GM12878 (cell line): ENCODE measurements at places on chromosomes 1 and 21. TPM values are rescaled to one million over a fixed set of nuclear protein-coding genes. Genes with fewer than 3 reads are reported as not detected.

- DNase-seq: no peak
These were observed 97.6 kb downstream of the EPHB2 start for GRCh38 chr1:22808186-22808675.

DNA sequence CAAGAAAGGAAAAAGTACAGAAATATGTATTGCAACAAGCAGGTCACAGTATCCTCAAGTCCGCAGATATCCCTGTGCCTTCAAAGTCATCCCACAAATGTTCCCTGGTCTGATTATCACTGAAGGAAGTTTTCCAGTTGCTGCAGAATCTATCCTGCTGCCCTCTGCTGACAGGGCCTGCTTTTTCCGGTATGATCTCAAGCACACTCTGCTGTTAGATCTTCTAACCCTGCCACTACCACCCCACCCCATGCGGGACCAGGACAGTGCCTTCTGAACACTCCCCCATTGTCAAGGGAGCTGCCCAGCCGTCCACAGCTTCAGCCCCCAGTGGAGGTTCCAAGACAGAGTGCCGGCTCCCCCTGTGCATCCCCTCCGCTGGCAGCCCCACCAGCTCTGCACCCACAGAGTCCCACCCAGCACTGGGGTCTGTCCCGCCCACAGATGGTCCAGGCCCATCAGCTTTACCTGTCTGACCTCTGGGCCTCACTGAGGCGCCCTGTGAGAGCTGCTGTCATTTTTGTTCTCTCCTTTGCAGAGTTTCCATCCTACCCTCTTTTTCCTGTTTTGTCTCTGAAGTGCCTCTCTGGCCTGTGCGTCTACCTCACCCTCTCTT lies 27.9 kb downstream of the FAM163A start:
- DNase-seq: no peak

GRCh38 chr1:28091043-28091781 lies 2.8 kb upstream of the EYA3 start:
- DNase-seq: peak; percentile 65

- DNase-seq: no peak
These were observed 1.2 kb upstream of the FHAD1 start for GRCh38 chr1:15245593-15246360.

DNA sequence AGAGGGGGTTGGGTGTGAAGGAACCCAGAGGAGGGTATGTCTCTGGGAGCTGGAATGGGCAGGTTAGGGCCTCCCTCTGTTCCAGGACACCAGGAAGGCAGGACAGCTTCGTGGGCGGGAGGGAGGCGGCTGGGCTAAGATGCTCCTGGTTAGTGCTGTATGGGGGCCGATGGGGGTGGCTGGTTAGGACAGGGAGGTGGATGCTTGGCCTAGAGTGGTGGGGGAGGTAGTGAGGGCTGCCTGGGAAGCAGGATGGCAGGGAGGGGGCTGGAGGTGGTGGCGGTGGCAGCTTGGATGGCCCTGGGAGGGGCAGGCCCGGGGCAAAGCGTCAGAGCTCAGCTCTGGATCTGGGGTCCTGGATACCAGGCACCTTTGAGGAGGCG lies 6.2 kb upstream of the MMP23B start:
- DNase-seq: no peak

DNA sequence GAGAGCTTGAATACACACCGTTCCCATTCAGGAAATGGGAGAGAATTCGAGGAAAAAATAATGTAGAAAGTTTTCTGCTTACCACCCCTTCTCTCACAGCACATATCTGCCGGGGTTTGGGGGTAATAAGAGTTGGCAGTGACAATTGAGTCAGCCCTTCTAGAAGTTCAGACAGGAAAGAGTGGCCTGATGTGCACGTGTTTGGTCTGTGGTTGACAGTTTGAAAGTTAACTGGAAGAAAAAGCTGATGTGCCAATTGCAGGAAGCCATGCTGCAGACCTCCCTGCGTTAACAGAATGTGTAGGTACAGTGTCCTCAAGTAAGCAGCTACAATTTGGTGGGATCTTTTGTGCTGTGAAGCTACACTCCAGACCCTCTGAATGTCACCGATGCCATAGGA lies 50.9 kb downstream of the DHX9 start:
- no peak for DNase-seq

DNA sequence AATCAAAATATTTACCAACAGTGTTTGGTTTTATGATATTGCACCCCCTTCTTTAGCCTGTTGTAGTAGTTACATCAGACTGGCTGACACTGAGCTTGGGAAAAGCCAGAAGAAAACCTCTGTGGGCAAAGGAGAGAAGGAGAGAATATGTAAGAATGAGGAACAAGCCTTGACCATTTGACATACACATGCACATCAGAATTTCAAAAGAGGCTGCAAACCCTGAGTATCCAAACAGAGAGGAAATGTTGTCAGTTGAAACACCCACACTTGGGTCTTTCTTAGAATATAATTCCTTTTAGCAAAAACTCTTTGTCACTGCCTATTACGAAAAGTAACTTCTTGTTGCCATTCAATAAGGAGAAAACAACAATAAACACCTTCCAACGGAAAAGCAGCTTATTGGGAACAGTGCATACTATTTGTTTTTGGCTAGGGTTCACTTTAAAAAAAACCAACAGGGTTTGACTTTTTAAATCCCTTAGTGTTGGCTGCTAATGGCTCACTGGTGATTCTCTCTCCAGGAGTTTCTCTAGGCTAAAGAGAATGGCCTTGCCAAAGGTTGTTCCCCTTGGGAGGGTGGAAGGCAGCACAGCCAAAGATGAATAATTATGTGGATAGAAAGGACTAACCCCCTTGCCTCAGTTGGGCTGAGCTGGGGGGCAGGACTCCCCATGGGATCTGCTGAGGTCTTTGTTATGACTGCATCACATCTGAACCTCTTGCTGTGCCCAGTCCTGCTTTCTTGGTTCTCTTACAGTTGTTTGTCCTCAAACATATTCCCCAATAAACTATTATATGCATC lies 48.9 kb downstream of the GORAB start:
- no peak for DNase-seq

GRCh38 chr1:234199476-234200127 lies 173.7 kb upstream of the COA6 start:
- no peak for DNase-seq

GRCh38 chr21:39638281-39638680 lies 25.5 kb downstream of the B3GALT5 start:
- no peak for DNase-seq

GRCh38 chr1:1358433-1359271 lies at the start of gene MXRA8:
TSS of gene MXRA8 (minus strand) at chr1:1358555. CDS start at chr1:1358504, 51 bp downstream.
- DNase-seq: no peak

The CEPT1 gene
- 53.1 TPM in 2 replicates for polyA plus RNA-seq
